ENCODE measurements at places on chromosomes 16 and 17. TPM values are rescaled to one million over a fixed set of nuclear protein-coding genes. Genes with fewer than 3 reads are reported as not detected.

Gene ENPP7
- not detected for total RNA-seq

Gene KRT40
- not detected for total RNA-seq

- no peak for DNase-seq
- H3K27me3 ChIP-seq: no peaks in the 10 kb centered on the region
- H3K4me1 ChIP-seq: no peaks in the 10 kb centered on the region
- H3K36me3 ChIP-seq: no peaks in the 10 kb centered on the region
- H3K27ac ChIP-seq: no peak overlapping the region
Measured at GRCh38 chr16:47574091-47575054, 113.2 kb downstream of the PHKB start.

DNA sequence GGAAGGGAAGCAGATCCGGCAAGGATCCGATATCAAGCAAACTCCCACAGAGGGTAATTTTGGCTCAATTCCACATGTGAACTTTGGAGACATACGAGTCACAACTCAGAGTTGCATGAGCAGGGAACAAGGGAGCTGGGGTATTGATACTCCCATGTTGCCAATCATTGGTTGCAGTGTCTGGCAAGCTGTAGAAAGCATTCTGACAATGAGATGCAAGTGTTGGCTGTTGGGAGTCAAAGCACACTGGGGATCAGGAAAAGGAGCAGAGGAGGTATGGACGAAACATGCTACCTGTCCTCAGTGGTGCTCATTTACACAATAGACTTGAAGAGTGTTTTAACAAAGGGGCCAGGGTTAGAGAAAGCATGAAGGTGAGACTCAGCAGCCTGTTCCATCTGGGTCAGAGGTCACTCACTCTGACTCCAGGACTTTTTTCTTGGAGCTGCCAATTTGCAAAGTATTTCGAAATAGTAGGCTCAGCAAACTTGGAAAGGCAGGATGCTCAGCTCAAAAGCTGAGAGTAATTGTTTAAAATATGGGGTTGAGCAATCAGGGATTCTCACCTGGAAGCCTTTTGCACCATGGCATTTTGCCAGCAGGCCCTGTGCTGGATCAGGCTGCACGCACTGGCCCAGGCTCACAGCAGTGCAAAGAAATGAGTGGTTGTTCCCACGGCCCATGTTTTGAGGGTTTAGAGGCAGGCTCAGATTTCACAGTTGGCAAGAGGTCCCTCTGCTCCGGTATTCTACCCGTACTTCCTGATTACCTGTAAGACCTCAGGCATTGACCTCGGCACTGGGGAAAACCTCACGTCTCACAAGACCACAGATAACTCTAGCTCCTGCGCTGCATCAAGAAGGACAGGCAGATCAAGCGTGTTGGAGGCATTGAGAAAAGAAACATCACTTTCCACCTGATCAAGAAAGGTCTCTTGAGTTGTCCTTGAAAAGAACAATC is 17.6 kb upstream of the NKD1 start:
- no peak for DNase-seq
- no peak overlapping the region for H3K27ac ChIP-seq
- H3K27me3 ChIP-seq: no peaks in the 10 kb centered on the region

Gene PTGES3L
- total RNA-seq: 6.6 TPM

GRCh38 chr16:68664297-68664696 is 19.2 kb downstream of the CDH3 start:
- H3K4me1 ChIP-seq: no peaks in the 10 kb centered on the region
- H3K27ac ChIP-seq: no peak overlapping the region
- H3K4me3 ChIP-seq: no peak overlapping the region
- H3K36me3 ChIP-seq: no peaks in the 10 kb centered on the region
- no peak for DNase-seq
- H3K27me3 ChIP-seq: no peaks in the 10 kb centered on the region

Gene MON1B
- total RNA-seq: 47.1 TPM

DNA sequence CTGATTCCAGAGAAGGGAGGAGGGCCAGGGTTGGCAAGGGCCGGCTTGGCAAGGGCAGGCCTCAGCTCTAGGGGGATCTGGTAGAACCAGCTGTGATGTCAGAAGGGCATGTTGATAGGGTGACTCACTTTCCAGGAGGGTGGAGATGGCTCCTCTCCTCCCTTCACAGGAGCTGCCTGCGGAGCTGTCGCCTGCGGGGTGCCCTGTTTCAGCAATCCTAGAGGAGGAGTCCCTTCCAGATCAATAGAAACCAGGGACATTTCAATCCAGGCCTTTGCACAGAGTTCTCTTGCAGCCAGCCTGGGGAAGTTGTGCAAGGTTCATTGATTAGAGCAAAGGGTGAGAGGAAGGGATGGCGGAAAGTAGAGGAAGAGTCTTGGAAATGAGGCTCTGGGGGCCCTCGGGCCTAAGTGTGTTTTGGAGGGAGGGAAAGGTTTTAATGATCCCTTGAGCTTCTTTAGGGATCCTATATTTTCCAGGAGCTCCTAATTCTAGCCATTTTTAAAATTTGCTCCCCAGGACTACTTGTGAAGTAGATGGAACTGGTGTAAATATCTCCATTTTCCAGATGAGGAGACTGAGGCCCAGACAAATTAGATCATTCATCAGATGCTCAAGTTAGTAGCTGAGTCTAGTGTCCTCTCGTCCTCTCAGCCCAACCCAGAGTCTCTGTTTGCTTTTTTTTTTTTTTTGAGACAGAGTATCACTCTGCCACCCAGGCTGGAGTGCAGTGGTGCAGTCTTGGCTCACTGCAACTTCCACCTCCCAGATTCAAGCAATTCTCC is 24.8 kb upstream of the CSNK2A2 start:
- DNase-seq: no peak
- no peaks in the 10 kb centered on the region for H3K27me3 ChIP-seq
- H3K36me3 ChIP-seq: no peaks in the 10 kb centered on the region
- no peak overlapping the region for H3K27ac ChIP-seq

- no peak overlapping the region for H3K27ac ChIP-seq
- no peaks in the 10 kb centered on the region for H3K27me3 ChIP-seq
Measured at GRCh38 chr16:85978291-85978775, 79.4 kb downstream of the IRF8 start.

Gene PIRT
- total RNA-seq: 0.18 TPM

GRCh38 chr17:82244413-82245133 is 15.7 kb downstream of the SLC16A3 start:
- DNase-seq: no peak
- H3K27me3 ChIP-seq: no peaks in the 10 kb centered on the region
- no peaks in the 10 kb centered on the region for H3K4me1 ChIP-seq
- no peak overlapping the region for H3K4me3 ChIP-seq
- peaks cover 12% of the 10 kb centered on the region for H3K36me3 ChIP-seq
- no peak overlapping the region for H3K27ac ChIP-seq

GRCh38 chr16:81842564-81843242 is 63.6 kb downstream of the PLCG2 start:
- H3K4me3 ChIP-seq: no peak overlapping the region
- no peaks in the 10 kb centered on the region for H3K4me1 ChIP-seq
- DNase-seq: no peak

DNA sequence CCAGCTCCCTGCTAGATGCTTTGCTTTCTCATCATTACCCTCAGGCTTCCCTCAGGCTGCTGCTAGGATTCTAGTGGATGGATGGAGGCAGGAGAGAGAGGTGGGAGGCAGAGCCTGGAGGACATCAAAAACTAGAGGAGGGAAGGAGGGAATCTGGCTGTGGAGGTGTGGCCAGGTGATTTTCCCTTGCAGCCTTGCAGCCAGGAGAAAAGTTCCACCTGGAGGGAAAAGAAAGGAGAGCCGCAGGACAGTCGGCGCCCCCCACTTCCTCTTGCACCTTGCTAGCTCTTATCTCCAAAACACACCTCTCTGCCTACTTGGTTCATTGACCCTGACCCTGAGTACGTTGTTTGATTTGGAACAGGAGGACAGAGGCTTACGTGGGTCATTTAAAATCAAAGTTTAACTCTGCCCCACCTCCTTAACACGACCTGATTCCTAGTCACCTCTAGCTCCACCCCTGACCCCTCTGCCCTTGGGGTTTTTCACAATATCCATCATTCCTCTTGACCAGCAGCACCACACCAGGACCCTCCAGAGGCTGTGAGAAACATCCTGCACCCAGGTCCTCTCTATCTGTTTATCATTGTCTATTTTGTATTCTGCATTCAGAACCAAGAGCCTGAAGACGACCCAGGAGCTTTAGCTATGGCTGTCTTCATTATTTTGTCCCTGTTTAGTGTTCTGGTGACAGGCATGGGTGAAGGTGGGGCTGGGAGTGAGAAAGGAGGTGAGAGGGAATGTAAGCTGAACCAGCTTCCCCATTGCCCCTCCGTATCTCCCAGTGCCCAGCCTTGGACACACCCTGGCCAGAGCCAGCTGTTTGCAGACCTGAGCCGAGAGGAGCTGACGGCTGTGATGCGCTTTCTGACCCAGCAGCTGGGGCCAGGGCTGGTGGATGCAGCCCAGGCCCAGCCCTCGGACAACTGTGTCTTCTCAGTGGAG is 15.9 kb downstream of the AOC3 start:
- H3K36me3 ChIP-seq: no peaks in the 10 kb centered on the region
- no peak overlapping the region for H3K27ac ChIP-seq
- H3K27me3 ChIP-seq: no peaks in the 10 kb centered on the region
- H3K4me3 ChIP-seq: no peak overlapping the region

DNA sequence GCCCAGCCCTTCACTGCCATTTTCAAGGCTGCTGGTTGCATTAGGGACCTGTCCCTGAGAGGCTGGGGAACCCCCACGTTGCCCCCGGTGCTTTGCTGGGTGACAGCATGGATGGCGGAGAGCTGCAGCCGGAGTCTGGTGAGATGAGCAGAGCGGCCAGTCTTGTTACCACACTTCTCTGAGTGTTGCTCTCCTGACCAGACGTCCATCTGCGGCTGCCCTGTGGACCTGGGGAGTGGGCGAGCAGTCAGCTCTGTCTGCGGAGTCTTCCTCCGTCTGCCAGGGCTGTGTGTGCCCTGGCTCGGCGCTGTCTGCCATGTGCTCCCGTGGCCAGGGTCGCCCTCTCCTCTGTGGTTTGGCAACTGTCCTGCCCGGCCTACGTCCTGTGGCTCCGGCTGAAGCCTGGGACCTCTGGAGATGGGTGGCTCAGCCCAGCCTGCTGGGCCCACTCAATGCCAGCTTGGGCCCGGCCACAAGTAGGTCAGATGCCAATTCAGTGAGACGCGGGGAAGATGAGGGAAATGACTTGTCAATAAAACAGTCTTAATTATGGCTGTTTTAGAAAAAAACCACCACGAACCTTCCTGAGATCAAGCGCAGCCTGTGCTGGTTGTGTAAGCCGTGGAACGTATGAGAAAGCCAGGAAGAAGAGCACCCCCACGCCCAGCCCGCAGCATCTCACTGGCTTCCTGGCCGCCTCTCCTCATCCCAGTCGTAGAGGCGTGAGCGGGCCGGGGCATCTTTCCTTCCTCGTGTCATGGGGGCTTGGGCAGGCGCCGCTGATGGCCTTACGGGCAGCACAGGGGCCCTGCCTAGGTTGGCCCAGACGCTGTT is 7.9 kb downstream of the KCTD5 start:
- H3K4me1 ChIP-seq: no peaks in the 10 kb centered on the region
- no peak overlapping the region for H3K4me3 ChIP-seq
- no peaks in the 10 kb centered on the region for H3K36me3 ChIP-seq

Gene RASL10B
- total RNA-seq: 1.3 TPM

DNA sequence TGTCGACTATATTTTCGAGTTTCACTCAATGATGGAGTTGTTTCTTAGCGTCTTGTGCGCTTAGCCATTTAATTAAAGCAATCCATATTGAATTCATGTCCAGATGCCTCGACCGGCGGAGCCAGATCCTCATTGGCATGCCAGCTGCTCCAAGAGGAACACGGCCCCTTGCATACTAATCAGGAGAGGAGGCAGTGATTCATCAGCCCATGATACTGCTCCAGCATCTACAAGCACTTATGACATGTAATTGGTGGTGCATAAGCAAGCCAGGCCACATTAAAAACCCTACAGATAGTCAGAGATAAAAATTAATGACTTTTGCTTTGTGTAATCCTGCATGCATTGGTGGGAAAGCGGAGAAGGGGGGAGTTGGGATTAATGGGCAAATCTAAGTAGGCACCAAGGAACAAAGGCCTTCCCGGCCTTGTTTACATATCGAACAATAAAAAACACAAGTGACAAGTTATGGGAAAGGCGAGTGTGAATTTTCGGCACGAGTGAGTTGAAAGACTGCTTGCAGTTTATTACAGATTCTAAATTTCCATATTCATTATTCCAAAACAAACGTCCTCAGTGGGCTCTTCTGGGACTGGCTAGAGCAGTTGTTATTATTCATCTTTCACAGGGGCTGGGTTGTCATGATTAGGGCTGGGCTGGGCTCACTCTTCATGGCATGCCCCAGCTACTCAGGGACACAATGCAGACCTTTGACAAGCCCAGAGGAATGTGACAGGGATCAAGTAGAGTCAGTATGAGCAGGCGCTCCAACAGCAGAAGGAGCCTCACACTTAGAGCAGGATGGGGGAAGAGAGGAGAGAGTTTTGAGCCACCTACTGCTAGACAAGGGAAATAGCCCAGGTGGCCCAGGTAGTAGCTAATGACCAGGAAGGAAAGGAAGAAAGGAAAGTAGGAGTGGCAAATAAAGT is 281.7 kb upstream of the ZFHX3 start:
- H3K27me3 ChIP-seq: peaks cover 2% of the 10 kb centered on the region
- no peak for DNase-seq
- no peak overlapping the region for H3K27ac ChIP-seq
- H3K4me1 ChIP-seq: no peaks in the 10 kb centered on the region

DNA sequence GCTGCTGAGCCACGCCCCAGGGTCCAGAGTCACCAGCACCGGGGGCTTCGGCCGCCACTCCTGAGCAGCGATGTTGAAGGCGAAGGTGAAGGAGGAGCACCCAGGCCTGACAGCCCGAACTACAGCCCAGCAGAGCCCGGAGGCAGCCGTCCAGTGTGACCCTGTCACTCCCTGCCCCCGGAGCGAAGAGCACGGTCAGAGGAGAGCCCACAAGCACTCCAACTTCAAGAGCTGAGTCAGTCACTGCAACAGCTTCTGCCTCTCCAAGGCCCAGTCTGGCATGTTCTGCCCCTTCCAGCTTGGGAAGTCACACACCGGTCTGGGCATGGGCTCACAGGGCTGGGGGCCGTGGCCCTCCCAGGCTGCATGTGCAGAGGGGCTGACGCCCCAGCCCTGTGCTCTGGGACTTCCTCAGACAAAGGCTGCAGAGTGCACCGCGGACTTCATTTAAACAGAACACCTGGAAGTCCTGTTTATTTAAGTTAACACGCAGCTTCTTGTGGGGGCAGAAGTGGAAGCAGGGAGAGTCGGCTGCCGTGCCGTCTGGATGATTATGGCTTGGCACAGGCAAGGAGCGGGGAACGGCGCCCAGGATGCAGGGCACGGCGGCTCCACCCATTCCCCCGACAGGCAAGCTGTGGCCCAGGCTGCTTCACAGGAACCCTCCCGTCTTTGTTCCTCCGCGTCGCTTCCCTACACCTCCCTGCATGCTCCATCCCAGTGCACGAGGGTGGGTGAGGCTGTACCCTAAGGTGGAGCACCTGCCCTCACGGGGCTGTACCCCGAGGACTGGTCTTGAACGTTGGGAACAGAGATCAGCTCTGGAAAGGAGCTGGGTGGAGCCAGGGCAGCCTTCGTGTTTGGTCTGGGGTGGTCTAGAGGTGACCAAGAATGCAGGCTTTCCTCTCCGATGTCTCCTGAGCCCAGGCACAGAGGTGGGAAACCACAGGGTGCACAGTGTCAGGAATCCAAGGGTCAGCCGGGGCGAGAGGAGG is 68.9 kb upstream of the METRNL start:
- DNase-seq: no peak
- no peaks in the 10 kb centered on the region for H3K4me1 ChIP-seq
- H3K27ac ChIP-seq: no peak overlapping the region
- no peaks in the 10 kb centered on the region for H3K27me3 ChIP-seq
